ENCODE measurements at places on chromosomes 7 and 10.
A peak's percentile ranks its signal among the peaks of the same experiment; 100 is the strongest.

DNA sequence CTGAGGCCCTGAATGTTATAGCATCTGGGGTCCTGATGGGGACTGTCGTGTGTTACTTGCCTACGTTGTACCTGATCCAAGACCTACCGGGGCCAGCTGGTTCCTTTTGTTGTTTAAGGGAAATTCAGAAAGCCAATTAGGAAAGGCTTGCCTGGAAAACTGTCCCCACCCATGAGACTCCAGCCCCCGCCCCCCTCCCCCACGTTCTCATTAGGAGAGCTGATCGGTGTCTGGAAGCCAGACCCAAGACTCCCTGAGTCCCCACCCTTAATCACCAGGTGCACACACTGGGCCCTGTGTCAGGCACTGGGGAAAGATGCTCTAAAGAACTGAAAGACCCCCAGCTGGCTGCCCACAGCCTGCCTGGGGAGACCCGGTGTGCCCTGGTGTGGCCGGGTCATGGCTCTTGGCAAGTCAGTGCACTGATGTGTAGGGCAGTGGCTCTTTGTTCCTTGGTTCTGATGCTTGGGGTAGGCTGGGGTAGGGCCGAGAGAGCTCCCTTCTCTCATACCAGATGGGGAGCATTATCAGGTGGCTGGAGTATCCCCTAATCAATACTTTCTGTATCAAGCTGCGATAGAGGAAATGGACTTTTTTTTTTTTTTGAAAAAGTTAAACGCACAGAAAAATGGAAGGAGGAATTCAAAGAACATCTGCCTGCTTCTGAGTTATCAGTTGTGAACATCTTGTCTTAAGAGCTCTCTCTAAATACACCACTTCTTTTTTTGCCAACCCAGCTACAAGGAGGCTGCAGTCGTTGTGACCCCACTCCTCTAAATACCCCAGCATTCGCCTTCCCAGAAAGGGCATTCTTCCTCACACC, 16.9 kb downstream of the TSPAN15 start:
- DNase-seq: no peak

- no peak for DNase-seq
Observed at GRCh38 chr7:20348125-20348807, 17.6 kb downstream of the ITGB8 start.

- DNase-seq: no peak
Observed at GRCh38 chr10:62851442-62851841, 35.3 kb upstream of the EGR2 start.

DNA sequence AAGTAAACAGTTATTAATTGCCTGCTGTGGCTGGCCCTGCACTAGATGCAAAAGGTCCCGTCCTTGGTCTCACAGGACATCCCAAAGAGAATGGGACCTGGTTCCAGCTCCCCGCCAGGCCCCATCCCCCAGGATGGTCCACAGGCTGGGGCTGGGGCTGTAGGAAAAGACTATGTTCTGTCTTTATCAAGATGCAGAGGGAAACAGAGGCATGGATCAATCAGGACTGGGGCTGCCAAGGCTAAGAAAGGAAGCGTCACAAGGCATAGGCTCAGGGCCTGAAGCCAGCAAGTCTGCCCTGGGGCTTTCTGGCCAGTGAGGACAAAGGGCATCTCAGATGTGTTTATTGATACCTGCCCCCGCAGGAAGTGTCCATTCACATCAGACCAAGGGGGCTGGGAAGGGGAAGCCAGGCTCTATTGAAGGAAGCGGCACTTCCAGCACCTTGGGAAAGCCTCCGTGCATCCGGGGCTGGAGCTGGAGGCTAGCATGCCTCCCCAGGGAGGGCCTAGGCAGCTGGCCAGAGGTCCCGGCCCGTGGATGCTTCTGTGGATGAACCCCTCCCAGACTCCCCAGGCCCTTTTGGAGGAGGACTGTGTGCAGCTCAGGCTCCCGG, 5.8 kb downstream of the VSIR start:
- no peak for DNase-seq

DNA sequence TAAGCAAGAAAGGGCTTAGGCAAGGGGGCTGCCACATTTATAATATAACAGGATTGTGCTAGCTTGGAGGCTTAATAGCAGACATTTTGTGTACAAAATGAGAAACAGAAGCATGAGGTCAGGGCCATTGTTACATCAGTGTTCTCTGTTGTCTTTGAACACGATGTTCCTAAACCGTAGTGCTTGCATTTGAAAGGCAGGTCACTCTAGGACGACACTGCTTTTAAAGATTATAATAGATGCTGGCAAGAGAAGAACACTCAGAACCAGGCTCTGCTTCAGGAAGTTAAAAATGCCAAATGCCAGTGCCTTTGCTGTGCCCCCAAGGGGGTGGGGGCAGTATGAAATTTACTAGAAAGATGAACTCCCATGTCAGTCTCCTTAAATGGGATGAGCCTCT, 91.1 kb downstream of the SORCS3 start:
- DNase-seq: no peak

- no peak for DNase-seq
Observed at GRCh38 chr10:89475125-89475524, 60.3 kb downstream of the SLC16A12 start.

GRCh38 chr10:120313715-120314114, 143.3 kb upstream of the PLPP4 start:
- no peak for DNase-seq

- DNase-seq: no peak
Observed at GRCh38 chr7:29464753-29465152, 98.9 kb upstream of the PRR15 start.

DNA sequence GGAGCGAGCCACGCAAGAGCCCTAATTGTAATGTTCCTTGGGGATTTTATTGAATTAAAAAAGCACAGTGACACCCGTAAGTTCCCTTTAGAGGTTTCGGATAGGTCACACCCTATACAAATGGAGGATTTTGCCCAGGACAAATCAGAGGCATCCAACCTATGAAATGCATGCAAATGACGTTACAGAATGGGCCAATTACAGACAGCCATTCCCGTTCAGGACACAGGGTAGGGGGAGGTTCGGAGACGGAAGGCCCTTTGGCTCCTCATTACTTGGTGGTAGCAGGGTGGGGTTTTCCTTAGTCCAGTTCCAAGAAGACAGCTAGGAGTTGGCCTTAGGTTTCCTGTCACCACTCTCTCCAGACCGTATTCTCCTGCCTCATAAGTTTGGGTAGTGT, 754.1 kb downstream of the IPMK start:
- DNase-seq: no peak

DNA sequence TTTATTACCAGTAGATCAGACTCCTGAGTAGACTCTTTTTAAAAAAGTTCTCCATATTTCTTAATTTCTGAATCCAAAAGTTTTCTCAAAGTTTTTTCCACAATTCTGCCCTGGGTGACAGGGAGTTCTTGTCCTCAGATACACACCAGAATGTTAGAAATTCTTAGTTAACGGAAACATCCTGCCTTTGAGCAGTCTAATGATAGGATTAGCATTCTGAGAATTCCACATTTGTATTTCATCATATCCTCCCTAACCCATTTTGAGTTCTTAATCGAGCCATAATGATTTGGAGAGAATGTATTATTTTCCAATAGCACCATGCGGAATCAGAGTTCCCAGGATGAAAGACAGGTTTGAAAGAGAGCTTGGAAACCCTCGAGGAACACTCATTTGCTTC, 28.9 kb upstream of the MRPS33 start:
- DNase-seq: no peak

DNA sequence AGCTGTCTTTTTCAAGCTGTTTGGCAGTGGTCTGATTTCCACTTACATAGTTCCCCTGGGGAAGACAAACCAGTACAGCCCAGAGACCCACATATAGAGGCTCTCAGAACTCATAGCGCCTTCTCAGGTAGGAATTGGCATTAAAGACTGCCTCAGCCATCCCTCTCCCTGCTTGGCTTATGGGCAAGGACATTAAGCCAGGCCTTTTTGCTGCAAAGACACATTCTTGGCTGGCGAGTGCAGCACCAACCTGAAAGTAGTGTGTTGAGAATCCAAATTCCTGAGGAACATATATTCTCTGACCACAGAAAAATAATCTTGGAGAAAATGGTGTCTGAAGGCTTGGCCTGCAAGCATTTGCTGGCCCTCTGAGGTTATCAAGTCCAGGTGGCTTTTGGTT, 39.2 kb upstream of the HPS1 start:
- DNase-seq: no peak

DNA sequence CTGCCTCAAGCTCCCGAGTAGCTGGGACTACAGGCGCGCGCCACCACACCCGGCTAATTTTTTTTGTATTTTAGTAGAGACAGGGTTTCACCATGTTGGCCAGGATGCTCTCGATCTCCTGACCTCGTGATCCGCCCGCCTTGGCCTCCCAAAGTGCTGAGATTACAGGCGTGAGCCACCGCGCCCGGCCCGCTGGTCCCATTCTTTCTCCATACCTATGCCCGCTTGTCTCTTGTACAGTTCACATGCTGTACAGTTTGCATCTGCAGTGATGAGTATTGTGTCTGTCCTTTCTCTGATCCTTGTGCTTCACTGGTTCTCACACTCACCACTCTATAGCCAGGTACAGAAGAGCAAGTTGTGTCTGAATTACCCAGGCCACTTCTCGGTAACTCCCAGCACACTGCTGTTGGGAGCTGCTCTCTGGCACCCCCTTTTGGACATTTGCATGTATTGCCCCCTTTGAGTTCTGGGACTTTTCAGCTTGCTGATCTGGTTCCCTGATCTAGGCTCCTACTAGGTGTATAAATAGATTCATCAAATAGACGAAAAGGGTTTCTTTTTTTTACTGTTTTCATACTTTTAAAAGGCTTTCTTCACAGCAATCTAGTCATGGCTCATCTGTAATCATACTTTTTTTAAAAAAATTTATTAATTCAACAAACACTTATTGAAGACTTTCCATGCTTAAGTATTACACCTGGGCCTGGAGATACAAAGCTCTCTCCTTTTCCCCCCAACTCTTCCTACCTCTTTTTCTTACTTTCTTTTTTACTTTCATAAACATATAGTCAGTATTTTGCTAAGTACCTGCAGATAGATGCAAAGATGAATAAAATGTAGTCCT, 53.5 kb downstream of the AOAH start:
- peak; percentile 61 for DNase-seq
